Upper lobe of left lung (tissue), 6 donors: ENCODE measurements at places on chromosomes 7 and 10.

DNA sequence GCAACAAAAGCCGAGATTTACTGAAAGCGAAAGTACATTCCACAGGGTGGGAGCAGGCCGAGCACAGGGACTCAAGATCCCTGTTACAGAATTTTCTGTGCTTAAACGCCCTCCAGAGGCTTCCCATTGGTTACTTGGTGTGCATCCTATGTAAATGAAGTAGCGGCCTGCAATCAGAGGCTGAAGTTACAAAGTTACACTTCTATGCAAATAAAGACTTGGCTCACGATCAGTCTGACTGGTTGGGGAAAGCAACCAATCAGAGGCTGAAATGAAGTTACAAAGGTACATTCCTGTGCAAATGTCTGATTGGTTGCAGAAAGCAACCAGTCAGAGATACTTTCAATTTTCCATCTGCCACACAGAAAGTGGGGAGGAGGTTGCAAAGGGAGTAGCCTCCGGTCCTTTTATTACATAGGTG, 4.1 kb downstream of the ACBD7 start:
- DNase-seq: peak; percentile 49

DNA sequence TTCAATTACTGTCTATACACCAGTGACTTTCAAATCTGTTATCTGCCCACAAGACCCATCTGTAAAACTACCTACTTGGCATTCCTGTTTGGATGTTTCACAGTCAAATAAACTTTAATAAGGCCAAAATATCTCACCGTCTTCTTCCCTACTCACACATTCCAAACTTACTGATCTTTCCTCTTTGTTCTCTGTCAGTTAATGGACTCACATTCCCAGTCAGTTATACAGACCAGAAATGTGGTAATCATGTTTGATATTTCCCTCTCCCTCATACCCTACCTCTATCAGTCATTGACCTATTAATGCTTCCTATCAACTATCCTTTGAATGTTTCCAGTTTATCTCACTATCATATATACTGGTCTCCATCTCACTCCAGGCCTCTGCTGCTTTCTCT, 28.5 kb upstream of the HDAC9 start:
- no peak for DNase-seq

DNA sequence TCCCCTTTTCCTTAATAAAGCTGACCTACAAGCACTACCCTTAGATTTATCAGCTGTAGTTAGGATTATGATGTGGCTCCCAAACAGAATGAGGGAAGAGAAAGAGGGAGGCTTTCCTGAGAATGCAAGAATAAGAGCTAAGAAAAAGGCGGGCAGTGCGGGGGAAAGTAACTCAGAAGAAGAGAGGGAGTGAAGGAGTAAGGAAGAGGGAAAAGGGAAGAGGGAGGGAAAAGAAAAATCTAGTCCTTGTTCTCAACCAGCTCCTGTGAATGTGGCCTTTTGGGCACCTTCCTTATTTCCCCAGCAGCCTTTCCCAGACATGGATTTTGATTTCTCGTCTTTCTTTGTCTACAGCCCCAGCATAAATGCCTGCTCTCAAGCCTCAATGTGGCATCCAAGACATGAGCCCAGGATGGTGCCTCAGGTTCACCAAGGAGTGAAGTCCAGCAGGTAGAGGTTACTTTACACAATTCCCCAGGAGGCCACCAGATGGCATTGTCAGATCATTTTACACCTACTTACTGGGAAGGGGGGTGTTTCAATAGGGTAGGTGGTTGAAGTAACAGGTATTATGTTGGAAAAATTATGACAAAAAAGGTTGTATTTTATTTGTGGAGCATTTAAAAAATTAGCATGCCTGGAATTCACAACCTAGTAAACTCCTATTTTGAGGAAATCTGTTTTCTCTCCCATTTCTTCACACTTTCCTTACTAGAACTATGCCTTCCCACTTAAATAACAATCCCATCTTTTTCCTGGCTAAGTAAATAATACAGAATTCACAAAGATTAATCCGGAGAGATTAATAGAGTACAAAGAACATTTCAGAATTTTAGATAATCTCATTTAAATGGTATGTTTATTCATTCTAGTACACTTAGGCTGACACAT, 106.5 kb downstream of the HTR7 start:
- DNase-seq: no peak

DNA sequence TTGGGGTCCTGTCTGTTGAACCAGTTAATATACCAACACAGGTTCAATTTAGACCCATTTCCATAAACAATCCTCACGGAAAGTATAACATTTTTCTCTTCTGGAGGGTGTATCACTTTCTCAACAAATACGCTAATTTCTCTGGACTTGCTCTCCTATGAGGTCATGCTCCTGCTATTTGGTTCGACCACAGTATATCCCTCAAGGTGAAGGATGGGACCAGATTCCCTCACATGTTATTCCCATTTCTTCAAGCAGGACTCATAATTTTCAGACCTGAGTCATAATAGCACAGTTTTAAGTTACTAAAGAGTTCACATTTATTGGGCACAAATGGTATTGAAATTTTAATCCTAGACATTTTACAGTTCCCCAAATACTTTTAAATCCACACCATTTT, 57.2 kb downstream of the ADAM12 start:
- no peak for DNase-seq

GRCh38 chr10:116995648-116996047, 9.3 kb downstream of the SHTN1 start:
- no peak for DNase-seq
